ENCODE measurements at places on chromosomes 2 and 18.

DNA sequence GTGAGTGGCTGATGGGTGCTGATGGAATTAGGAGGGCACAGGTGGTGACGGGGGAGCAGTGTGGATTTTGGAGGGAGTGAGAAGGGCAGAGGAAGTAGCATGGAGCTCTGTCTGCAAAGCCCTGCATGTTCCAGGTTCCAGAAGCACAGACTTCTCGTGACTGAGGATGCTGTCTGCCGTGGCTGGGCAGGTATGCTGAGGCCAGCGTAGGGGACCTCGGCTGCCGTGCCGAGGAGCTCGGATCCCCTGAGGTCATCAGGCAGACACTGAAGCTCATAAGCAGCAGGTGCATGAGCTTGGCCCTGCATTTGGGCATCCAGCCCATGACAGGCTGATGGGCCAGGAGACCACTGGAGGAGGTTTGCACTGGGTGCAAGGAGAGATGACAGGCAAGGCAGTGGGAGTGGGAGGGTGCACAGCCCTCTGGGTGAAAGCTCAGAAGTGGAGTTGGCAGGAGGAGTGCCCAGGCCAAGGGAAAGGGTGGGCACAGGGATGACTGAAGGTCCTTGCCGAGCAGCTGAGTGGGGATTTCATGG is 215.3 kb downstream of the SH3RF3 start:
- H3K4me1 ChIP-seq = peaks cover 7% of the 10 kb centered on the region
- no peak overlapping the region for H3K4me3 ChIP-seq
- H3K36me3 ChIP-seq = no peaks in the 10 kb centered on the region
- no peak overlapping the region for H3K27ac ChIP-seq

GRCh38 chr2:135815269-135815668 is 21.7 kb downstream of the LCT start:
- H3K36me3 ChIP-seq = no peaks in the 10 kb centered on the region
- no peak overlapping the region for H3K27ac ChIP-seq
- no peak overlapping the region for H3K4me3 ChIP-seq
- H3K4me1 ChIP-seq = no peaks in the 10 kb centered on the region
- no peak for DNase-seq
- no peaks in the 10 kb centered on the region for H3K27me3 ChIP-seq

DNA sequence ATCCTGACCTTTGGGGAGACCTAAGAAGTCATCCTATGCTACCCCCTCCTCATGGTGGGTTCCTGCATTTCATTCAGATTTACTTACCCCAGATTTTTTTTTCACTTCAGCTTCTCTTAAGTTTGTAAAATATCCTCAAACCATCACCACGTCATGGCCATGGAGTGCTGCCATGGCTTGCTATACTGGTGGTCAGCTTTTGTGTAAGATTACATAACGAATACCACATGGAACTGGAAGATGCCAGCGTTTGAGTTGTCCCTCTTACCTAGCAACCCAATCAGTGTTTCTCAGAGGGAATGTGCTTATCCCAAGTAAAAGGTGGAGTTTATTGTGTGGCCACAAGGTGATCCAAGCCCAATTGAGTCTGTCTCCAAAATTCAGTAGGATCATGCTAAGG is 148.6 kb upstream of the ALPP start:
- no peaks in the 10 kb centered on the region for H3K4me1 ChIP-seq
- peak; percentile 46 for DNase-seq
- H3K36me3 ChIP-seq = no peaks in the 10 kb centered on the region
- no peak overlapping the region for H3K4me3 ChIP-seq

GRCh38 chr18:36316246-36316645 is 18.7 kb downstream of the FHOD3 start:
- no peaks in the 10 kb centered on the region for H3K36me3 ChIP-seq
- no peak for DNase-seq
- H3K4me3 ChIP-seq = no peak overlapping the region
- peak overlapping the region; percentile 61 for H3K27ac ChIP-seq
- peaks cover 46% of the 10 kb centered on the region for H3K4me1 ChIP-seq

- peaks cover 33% of the 10 kb centered on the region for H3K36me3 ChIP-seq
- H3K4me1 ChIP-seq = no peaks in the 10 kb centered on the region
- H3K4me3 ChIP-seq = peak within 1 kb of the TSS; percentile 9
- no peak within 1 kb of the TSS for H3K27ac ChIP-seq
Observed at GRCh38 chr2:27441958-27442919, at the start of gene KRTCAP3. TSS of gene KRTCAP3 (plus strand) at chr2:27442381. CDS start at chr2:27442413, 32 bp downstream.

DNA sequence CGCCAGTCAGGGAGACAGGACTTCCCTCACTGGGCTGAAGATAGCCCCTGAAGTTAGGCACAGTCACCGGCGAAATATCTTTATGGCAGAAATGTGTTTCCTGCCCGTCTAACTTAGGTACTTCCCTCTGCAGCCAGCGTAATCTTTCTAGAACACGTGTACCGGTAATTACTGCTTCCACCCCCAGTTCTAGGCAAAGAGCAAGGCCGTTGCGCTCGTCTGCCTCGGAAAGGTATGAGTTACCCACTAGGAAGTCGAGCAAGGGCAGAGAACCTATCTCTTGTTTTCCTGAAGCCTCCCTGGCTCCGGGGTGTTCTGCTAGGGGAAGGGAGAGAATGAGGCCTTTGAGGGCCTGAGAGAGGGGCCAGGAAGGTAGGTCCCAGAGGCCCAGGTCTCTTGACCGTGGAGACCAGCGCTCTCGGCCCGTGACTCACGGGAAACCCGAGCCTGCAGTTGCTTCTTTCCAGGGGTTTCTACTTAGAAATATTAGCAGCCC is 70.0 kb downstream of the TWSG1 start:
- peak; percentile 62 for DNase-seq
- H3K4me1 ChIP-seq = no peaks in the 10 kb centered on the region
- no peak overlapping the region for H3K4me3 ChIP-seq
- no peaks in the 10 kb centered on the region for H3K27me3 ChIP-seq
- no peak overlapping the region for H3K27ac ChIP-seq

DNA sequence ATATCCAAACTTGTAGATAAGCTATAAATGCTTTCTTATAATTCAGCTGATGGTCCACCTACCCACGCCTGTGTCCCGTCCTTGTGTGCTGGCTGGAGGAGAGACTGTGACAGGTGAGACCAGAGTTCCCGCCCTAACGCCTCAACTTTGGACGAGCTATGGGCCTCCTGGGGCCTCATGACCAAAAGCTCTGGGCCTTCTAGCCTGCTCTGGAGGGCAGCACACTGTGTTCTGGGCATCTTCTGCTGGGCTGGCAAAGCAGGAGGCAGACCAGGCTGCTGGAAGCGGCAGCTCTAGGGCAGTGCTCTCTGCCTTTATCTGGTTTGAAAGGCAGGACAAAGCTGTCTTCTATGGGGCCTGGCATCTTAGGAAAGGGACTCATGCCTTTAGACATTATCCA is 26.0 kb upstream of the PAX8 start:
- H3K27me3 ChIP-seq = no peaks in the 10 kb centered on the region
- no peak overlapping the region for H3K4me3 ChIP-seq
- no peaks in the 10 kb centered on the region for H3K4me1 ChIP-seq

DNA sequence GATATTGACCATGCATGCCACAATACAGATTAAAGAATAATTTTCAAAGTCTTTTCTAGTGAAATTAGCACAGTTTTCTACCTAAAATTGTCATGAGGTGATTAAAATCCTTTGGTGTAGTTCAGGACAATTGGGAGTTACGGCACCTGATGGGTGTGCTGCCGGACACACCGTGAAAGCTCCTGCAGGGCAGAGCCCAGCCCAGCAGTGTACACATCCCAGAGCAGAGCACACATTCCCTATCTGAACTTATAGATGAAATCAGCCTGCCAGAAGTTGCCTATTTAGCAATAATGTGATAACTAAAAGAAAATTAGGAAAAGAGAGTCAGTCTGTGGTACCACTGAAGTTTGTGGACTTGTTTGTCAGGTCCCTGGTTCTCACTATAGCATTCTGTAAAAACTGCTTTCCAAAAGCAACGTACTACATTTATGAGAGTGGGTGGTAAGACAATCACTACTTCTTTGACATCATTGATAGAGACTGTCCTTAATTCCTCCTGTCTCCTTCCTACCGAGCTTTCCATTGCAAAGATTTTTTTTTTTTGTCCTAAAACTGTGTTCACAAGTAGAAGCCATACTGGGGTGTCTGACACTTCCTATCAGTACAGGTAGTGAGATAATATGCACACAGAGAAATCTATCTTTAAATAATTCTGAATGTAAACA is 3.4 kb downstream of the CYTIP start:
- H3K27me3 ChIP-seq = no peaks in the 10 kb centered on the region
- DNase-seq = no peak
- H3K4me1 ChIP-seq = no peaks in the 10 kb centered on the region
- H3K36me3 ChIP-seq = no peaks in the 10 kb centered on the region

- no peaks in the 10 kb centered on the region for H3K27me3 ChIP-seq
- H3K4me3 ChIP-seq = no peak overlapping the region
- no peak overlapping the region for H3K27ac ChIP-seq
- no peak for DNase-seq
- H3K36me3 ChIP-seq = no peaks in the 10 kb centered on the region
Observed at GRCh38 chr2:165647409-165647808, 146.6 kb downstream of the GALNT3 start.

- no peak for DNase-seq
- H3K4me1 ChIP-seq = no peaks in the 10 kb centered on the region
- H3K27me3 ChIP-seq = no peaks in the 10 kb centered on the region
Observed at GRCh38 chr2:205878999-205879762, 196.9 kb downstream of the NRP2 start.

- no peak overlapping the region for H3K27ac ChIP-seq
- H3K27me3 ChIP-seq = no peaks in the 10 kb centered on the region
- no peak for DNase-seq
- H3K4me3 ChIP-seq = no peak overlapping the region
Observed at GRCh38 chr2:109452318-109453305, 161.2 kb downstream of the SEPTIN10 start.

GRCh38 chr2:209424199-209424701 is 403 bp downstream of the MAP2 start:
- peaks cover 36% of the 10 kb centered on the region for H3K27me3 ChIP-seq
- DNase-seq = peak; percentile 8
- peak overlapping the region; percentile 42 for H3K4me3 ChIP-seq

- H3K4me3 ChIP-seq = no peak overlapping the region
- H3K27me3 ChIP-seq = no peaks in the 10 kb centered on the region
- no peaks in the 10 kb centered on the region for H3K36me3 ChIP-seq
Observed at GRCh38 chr2:31038385-31038784, 99.9 kb downstream of the GALNT14 start.

DNA sequence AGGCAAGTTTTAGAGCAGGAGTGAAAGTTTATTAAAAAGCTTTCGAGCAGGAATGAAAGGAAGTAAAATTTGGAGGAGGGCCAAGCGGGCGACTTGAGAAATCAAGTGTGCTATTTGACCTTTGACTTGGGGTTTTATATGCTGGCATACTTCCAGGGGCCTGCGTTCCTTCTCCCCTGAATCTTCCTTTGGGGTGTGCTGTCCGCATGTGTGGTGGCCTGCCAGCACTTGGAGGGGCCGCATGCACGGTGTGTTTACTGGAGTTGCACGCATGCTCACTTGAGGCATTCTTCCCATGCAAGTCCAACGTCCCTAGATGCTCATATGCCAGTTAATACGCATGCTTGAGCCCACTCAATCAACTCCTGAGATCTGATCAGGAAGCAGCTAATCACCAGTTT is 78.3 kb upstream of the MAP4K4 start:
- no peak overlapping the region for H3K4me3 ChIP-seq
- no peaks in the 10 kb centered on the region for H3K27me3 ChIP-seq
- H3K27ac ChIP-seq = no peak overlapping the region
- no peaks in the 10 kb centered on the region for H3K36me3 ChIP-seq
- no peaks in the 10 kb centered on the region for H3K4me1 ChIP-seq

GRCh38 chr2:61470122-61470951 is 550 bp downstream of the USP34 start:
- peaks cover 5% of the 10 kb centered on the region for H3K36me3 ChIP-seq
- peaks cover 1% of the 10 kb centered on the region for H3K4me1 ChIP-seq
- H3K27me3 ChIP-seq = no peaks in the 10 kb centered on the region
- peak; percentile 84 for DNase-seq

DNA sequence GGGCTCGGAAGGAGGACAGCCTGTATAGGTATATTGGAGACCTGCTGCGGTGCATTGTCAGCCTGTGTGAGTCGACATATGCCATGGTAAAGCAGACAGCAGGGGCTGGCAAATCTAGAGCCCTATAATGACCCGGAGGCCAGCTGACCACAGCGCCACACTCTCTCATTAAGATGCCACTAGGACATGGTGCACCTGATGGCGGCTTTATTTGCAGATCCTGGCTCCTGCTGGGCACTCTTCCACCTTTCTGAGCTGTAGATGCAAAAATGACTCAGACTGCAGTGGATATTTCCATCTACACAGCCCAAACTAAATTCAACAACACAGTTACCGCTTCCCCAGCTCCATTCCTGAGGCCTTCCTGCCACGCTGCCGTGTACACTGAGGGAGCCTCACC is 389.9 kb downstream of the TNS1 start:
- H3K27ac ChIP-seq = no peak overlapping the region
- peaks cover 20% of the 10 kb centered on the region for H3K4me1 ChIP-seq
- no peak overlapping the region for H3K4me3 ChIP-seq
- no peaks in the 10 kb centered on the region for H3K27me3 ChIP-seq
- DNase-seq = no peak

DNA sequence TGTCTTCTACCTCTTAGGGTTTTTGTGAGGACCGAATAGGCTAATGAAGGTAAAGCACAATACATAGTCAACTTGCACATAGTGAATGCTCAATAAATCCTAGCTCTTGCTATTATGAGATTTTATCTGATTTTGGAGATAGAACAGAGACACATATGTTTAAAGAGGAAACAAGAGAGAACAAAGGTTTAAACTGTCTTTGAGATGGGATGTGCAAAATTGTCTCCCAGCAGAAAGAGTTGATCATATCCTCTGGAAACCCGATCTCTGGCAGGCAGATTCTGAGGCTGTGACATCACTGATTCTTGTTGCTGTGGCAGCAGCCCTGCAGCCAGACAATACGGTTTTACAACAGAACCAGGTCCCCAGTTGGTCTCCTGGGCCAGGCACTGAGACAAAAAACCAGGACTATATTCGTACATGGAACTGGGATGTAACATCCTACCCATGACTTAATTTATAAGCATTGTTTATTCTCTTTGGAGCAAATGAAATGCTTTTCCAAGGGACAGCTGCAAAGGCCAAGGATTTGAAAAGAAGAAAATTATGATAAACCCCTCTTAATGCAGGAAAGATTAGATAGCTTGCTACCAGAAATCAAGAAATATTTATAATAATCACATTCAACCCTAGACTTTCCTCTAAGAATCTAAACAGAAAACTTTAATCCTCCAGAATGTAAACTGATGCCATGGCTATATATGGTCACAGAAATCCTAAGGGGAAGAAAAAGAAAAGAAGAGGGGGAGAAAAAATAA is 80.2 kb downstream of the SLC8A1 start:
- H3K27ac ChIP-seq = peak overlapping the region; percentile 71
- peaks cover 4% of the 10 kb centered on the region for H3K36me3 ChIP-seq
- DNase-seq = peak; percentile 65
- no peaks in the 10 kb centered on the region for H3K27me3 ChIP-seq
- no peak overlapping the region for H3K4me3 ChIP-seq

All from cardiac muscle cell (in vitro differentiated cells and primary cell).